Pulmonary artery endothelial cell (primary cell): ENCODE measurements at places on chromosomes 5 and 9. TPM values are rescaled to one million over a fixed set of nuclear protein-coding genes. Genes with fewer than 3 reads are reported as not detected.

GRCh38 chr9:30089428-30089827 lies 2295.0 kb upstream of the ACO1 start:
- DNase-seq: no peak

Gene MARCOL
- total RNA-seq: not detected in 2 replicates

GRCh38 chr5:1174122-1174936 lies 27.1 kb upstream of the SLC6A19 start:
- no peak for DNase-seq

GRCh38 chr5:98569288-98569687 lies 204.2 kb upstream of the RGMB start:
- no peak for DNase-seq

DNA sequence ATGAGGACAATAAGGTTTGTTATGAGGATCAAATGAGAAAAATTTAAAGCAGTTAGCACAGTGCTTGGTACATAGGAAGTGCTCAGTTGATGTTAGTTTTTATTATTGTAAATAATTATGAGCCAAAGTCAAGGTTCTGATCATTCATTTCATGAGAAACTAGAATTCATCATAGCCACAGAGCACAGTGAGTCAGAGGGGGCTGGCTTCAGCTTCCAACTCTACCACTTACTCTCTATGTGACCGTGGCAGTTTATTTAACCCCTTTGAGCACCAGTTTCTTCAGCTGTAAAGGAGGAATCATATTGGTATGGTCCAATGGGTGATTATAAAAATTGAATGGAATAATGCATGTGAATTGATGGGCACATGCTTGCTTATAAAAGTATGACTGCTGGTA lies 39.4 kb downstream of the KLHL3 start:
- DNase-seq: peak; percentile 49

Gene STC2
- total RNA-seq: 28.9 and 32.7 TPM in 2 replicates

DNA sequence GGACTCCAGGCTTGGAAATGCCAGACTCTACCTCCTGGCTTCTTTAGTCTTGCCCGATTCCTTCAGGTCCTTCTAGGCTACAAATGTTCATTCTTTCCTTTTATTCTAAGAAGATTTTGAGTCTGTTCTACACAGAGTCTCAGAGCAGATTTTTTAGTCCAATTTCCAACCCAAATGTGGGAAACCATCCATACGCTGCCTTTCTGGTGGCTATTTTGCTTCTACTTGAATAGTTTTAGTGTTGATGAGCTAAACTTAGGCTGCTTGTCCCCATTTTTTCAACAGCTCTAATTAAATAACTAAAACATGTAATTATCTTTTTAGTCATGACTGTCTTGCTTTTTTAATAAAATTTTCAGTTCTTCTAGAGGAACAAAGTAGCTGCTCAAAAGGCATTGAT lies 112.4 kb upstream of the KLF9 start:
- DNase-seq: no peak

GRCh38 chr5:135443161-135443960 lies 3.8 kb downstream of the DCANP1 start:
- no peak for DNase-seq
